ENCODE measurements at places on chromosomes 5 and 9. TPM values are rescaled to one million over a fixed set of nuclear protein-coding genes. Genes with fewer than 3 reads are reported as not detected.

The PDE8B gene
- total RNA-seq, result under 0.01 TPM

The CNTNAP3 gene
- 1.4 TPM for total RNA-seq

The PCDHA8 gene
- under 0.01 TPM for total RNA-seq

The PRR16 gene
- 13.2 TPM for total RNA-seq

The OTP gene
- not detected for total RNA-seq

The ZER1 gene
- total RNA-seq, result 35.0 TPM

The ATP10B gene
- total RNA-seq, result not detected

The TRUB2 gene
- 28.3 TPM for total RNA-seq

The HEMGN gene
- total RNA-seq, result not detected

The ISOC1 gene
- 24.9 TPM for total RNA-seq

The NDUFS4 gene
- total RNA-seq, result 50.4 TPM

The NEURL1B gene
- 0.44 TPM for total RNA-seq

All from placental pericyte (primary cell).